Activated T-helper 1 cell treated with anti-CD3 and anti-CD28 coated beads, Interleukin-12 subunit alpha, Interleukin-12 subunit beta, Interleukin-2, Interleukin-4 antibody, amounts not matched to agents 30 ng/mL and 10 ng/mL and 1 ng/mL, durations not matched to agents 14 hours and 24 hours and 36 hours (primary cell): ENCODE measurements at places on chromosomes 6 and 20. TPM values are rescaled to one million over a fixed set of nuclear protein-coding genes. Genes with fewer than 3 reads are reported as not detected.

HSP90AB1 gene
- 2,065 and 2,095 TPM in 2 replicates for total RNA-seq

BEND3 gene
- total RNA-seq, result 12.8 TPM in 2 replicates

SLC16A10 gene
- 2.8 and 3.2 TPM in 2 replicates for total RNA-seq

MYL9 gene
- 0.26 TPM in 1 of 2 replicates, not detected in the other for total RNA-seq

GRCh38 chr6:82612475-82613039, 248.9 kb downstream of the TPBG start:
- no peak overlapping the region for H3K27ac ChIP-seq
- H3K4me1 ChIP-seq, result no peaks in the 10 kb centered on the region
- H3K36me3 ChIP-seq, result no peaks in the 10 kb centered on the region
- no peaks in the 10 kb centered on the region for H3K27me3 ChIP-seq

- DNase-seq, result no peak
- no peaks in the 10 kb centered on the region for H3K4me1 ChIP-seq
- no peak overlapping the region for H3K4me3 ChIP-seq
Observed at GRCh38 chr20:18090044-18090443, 32.3 kb upstream of the OVOL2 start.

DNA sequence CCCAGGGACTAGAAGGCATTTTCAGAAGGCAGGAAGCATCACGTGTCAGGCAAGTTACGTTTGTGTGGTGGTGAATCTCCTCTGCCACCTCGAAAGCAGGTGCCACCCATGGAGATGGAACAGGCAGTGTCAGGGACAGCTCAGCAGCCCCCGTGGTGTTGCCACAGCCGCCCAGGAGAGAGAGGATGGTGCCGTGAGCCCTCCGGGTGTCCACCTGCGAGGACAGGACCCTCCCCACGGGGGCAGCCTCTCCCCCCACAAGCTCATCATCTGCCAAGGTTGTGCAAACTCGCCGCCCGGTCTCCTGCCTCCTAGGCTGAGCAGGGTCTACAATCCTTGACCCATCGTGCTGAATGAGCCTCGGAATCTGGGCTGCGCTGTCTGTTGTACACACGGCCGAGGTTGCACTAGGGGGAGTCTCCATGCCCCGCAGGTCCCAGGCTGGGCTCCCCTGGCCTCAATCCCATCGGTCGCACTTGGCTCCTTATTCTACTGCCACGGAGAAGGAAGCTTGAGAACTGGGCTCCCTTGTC, 40.1 kb downstream of the DACT2 start:
- no peak for DNase-seq
- H3K4me3 ChIP-seq, result no peak overlapping the region
- no peak overlapping the region for H3K27ac ChIP-seq

GRCh38 chr6:78482801-78483552, 384.4 kb upstream of the IRAK1BP1 start:
- no peak overlapping the region for H3K4me3 ChIP-seq

GRCh38 chr6:92043777-92044176, 1375.6 kb downstream of the EPHA7 start:
- no peaks in the 10 kb centered on the region for H3K27me3 ChIP-seq
- no peak overlapping the region for H3K27ac ChIP-seq

WFDC10B gene
- not detected in 2 replicates for total RNA-seq

NT5E gene
- total RNA-seq, result 12.5 and 15.2 TPM in 2 replicates

- no peak overlapping the region for H3K4me3 ChIP-seq
- peaks cover 32% of the 10 kb centered on the region for H3K36me3 ChIP-seq
- DNase-seq, result no peak
Observed at GRCh38 chr6:170404036-170404435, 97.5 kb downstream of the FAM120B start.

OOEP gene
- 1.2 TPM in 1 of 2 replicates, not detected in the other for total RNA-seq

FOXS1 gene
- total RNA-seq, result not detected in 2 replicates

DNA sequence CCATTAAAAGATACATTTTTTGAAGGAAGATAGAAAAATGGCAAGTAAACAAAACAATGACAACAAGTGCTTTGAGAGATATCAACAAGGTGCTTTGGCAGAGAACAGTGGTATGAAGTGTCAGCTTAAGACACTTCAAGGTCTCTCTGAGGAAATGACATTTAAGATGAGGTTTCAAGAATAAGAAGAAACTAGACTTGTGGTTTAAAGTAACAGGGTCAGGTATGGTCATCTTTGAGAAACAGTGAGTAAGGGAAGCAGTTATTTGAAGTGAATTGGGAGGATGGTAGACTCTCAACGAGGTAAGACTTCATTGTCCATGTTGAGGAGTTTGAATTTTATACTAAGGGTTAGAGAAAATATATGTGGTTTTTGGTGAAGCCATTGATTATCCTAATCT, 77.8 kb downstream of the SYCP2L start:
- DNase-seq, result no peak
- no peak overlapping the region for H3K27ac ChIP-seq
- no peaks in the 10 kb centered on the region for H3K36me3 ChIP-seq
- no peaks in the 10 kb centered on the region for H3K4me1 ChIP-seq

MATN4 gene
- 2.0 and 2.1 TPM in 2 replicates for total RNA-seq

DNA sequence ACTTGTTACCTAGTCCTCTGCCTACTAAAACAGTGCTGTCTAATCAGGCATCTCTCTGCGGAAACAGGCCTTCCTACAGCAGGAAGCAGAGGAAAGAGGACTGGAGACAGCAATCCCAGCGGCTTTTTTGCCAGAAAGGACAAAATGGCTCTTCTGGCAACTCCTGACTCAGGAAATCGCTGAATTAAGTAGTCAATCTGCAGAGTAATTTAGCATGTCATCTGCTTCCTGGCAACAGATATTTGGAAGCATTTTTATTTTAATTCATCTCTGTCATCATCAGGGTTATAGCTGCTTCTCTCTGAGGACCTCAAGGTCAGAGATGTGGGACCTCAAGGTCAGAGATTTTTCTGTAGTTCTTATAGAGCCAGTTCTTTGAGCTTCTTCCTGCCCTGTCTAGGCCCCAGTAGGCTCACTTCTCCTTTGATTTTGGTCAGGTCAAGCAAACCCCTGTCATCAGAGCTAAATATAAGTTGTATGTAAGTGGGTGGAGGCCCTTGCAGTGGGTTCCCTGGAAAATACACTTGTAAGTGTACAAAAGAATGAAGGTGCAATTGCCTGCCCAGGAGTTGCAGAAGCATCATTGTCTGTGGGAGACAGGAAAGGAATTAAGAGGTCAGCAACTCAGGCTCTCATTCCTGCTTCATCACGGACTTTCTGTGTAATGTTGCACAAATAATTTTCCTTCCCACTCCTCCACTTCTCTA, 229.4 kb downstream of the ALDH8A1 start:
- H3K27me3 ChIP-seq, result peaks cover 17% of the 10 kb centered on the region
- no peak overlapping the region for H3K27ac ChIP-seq
- H3K4me1 ChIP-seq, result no peaks in the 10 kb centered on the region
- DNase-seq, result no peak

GRCh38 chr6:43669050-43669921, 18.3 kb downstream of the MRPS18A start:
- no peak overlapping the region for H3K4me3 ChIP-seq
- H3K36me3 ChIP-seq, result peaks cover 21% of the 10 kb centered on the region
- peaks cover 39% of the 10 kb centered on the region for H3K4me1 ChIP-seq
- H3K27me3 ChIP-seq, result no peaks in the 10 kb centered on the region
- peak overlapping the region; percentile 79 for H3K27ac ChIP-seq

DNA sequence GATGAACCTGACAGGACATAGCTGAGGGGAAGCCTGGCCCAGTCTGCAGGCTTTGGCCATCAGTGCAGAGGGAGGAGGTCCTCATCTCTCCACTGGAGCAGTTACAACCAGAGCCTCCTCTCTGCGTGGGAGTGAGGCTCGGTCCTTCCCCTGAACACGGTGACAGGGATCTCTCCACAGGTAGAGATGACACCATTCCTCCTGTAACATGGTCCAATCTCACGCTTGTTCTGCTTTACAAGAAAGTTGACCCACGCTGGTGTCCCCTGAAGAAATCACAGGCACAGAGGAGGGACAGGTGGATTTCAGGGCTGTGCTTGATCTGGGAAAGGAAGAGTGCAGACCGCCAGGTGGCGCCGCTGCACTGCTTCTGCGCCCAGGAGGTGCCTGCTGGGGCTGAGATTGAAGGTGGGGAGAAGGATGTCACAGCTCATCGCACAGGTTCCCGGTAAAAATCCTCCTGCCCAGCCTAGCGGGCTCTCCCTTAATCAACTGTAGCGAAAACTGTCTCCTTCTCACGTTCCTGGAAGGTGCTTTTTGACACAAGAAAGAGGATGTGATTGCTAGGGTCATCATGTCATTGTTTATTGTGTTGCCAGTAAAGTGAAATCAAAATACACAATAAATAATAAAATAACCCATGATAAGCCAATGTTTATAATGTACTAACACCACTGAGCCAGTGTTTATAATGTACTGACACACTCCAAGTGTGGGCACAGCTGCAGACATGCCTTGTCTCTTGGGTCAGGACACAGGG, 20.4 kb downstream of the HLA-G start:
- peaks cover 34% of the 10 kb centered on the region for H3K27me3 ChIP-seq
- H3K36me3 ChIP-seq, result no peaks in the 10 kb centered on the region
- no peak overlapping the region for H3K4me3 ChIP-seq

CRISP2 gene
- not detected in 2 replicates for total RNA-seq

DNA sequence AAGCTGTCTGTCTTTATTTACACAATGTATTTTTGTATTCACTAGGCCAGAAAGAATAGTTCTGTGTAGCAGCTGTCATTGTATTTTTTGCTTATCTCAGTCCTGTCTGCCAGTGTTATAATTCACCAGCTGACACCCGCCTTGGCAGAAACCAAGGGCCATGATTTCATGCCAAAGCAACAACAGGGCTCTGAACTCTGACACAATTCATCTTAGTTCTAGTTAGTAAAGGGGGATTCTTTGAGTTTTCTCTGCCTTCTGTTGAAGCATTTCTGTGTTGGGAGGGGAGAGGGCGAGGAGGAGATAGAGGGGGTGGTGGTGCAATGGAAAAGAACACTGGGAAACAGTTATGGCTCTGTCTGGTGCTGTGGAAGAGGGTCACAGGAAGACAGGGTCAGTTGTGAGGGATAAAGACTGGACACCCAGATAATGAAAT, 684.6 kb upstream of the MARCKS start:
- H3K27ac ChIP-seq, result no peak overlapping the region
- H3K36me3 ChIP-seq, result no peaks in the 10 kb centered on the region
